ENCODE measurements at places on chromosomes 11 and 22.

DNA sequence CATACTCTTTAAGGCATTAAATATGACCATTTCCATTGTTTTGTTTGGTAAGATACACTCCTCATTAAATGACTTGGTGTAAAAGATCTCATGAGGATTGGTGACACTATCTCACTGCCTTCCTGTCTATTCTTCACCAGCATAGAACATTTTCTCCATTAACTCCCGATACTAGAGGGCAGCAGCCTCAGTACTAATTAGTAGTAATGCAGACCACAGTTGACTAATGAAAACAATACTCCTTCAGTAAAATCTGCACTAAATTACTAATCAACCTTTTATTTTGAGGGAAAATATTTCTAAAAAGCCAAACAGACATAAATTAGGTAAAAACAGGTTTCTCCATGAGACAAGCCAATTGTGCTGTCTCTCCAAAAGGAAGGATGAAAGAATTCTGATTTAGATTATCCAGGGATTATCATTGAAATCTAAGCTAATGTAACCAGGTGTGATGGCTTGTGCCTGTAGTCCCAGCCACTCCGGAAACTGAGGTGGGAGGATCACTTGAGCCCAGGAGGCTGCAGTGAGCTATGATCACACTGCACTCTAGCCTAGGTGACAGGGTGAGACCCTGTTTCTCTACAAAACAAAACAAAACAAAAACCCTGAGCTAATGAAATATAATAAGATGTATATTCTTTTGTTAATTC, 9.4 kb downstream of the PGM2L1 start:
- DNase-seq: peak; percentile 37

GRCh38 chr11:125211948-125212340, 47.4 kb downstream of the PKNOX2 start:
- DNase-seq: no peak

DNA sequence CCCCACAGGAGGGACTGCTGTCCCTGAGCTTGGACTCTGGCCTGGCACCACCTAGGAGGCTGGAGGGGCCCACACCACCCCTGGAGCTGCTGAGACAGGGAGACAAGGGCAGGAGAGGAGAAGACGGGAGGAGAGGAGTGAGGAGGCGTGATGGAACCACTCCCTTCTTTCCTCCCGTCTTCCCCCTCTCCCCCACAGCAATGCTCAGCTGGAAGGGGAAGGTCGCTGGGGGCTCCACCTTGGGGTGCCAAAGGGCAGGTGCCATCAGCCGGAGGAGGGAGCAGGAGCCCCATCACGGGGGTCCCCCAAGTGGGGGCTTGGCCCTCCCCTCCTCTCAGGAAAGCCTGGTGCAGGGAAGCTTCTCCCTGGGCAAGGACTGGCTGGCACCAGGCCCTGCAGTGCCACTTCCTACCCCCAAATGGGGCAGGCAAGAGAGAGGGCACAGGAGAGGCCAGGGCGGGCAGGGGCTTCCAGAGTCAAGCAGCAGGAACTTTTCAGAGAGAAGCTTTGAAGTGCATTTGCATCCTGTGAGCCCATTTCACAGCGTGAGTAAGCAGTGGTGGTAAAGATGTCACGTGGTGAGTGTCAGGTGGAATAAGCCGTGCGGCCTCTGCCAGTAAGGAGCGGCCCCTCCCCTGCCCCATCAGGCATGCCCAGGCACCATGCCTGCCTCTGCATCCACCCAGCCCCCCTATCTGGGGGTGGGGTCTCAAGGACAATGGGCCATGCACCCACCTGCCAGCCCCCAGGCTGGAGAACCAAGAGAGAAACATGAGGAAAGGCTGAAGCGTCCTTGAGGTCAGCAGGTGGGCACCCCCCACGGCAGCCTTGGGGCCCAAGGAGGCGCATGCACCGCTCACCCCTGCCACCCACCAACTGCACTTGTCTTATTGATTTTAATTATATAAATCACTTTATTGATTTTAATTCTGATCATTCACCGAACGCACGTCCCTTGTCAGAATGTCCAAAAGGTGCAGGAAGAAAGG, 4.9 kb downstream of the IGF2 start:
- no peak for DNase-seq

DNA sequence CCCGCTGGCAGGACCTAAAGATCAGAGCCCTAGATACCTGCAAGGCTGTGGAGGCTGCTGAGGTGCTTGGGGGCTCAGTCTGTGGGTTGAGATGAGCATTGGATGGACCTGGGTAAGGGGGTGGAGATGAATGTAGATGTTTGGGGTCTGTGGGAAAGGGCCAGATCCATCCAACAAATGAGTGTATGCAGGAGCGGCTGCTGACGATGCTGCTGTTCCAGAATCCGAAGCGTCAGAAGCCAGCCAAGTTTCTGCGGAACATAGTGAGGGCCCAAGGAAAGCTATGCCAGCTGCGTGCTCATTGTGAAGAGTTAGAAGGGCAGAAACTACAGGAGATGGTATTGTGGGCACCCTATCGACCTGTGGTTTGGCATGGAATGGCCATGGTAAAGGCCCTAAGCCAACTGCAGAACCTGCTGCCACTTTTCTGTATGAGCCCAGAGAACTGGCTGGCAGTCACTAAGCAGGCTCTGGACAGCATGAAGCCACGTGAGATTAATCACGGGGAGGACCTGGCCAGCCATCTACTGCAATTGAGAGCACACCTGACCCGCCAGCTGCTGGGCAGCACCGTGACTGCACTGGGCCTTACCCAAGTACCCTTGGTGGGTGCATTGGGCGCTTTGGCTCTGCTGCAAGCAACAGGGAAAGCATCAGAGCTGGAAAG, 36.6 kb downstream of the RRP8 start:
- no peak for DNase-seq

- no peak for DNase-seq
Measured at GRCh38 chr11:110446594-110446993, 16.8 kb downstream of the FDX1 start.

GRCh38 chr11:11089805-11090204, 232.0 kb upstream of the ZBED5 start:
- no peak for DNase-seq

DNA sequence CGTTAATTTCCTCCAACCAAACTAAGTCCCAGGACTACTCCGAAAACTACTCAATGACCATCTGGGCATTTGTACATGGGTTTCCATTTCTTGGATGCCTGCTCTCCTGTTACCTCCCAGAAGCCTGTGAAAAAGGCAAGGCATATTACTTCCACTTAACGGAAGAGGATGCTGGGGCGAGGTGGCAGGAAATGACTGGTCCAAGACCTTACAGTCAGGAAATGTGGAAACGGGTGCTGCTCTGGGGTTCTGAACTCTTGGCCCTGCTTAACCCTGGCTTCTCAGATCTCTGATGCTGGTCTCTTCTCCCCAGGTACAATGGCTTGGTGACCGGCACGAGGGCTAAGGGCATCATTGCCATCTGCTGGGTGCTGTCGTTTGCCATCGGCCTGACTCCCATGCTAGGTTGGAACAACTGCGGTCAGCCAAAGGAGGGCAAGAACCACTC, 12.9 kb downstream of the ADORA2A start:
- DNase-seq: no peak

DNA sequence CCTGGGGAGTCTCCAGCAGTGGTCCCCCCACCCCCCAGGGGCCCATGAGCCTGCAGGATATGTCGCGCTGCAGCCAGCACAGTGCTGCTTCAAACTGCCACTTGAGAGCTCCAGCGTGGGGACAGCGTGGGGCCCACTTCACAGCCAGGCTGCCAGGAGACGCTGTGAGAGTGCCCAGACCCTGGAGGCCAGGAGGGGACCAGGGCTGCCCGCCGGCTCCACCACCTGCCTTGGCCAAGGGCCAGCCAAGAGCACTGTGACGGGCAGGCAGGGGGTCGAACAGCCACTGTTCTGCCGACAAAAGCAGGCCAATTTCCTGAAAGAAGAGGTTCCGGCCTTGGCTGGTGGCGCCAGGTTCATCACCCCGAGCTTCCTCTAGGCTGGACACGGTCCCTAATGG, 60.2 kb downstream of the FLRT1 start:
- DNase-seq: no peak

- no peak for DNase-seq
Measured at GRCh38 chr22:24201681-24202614, 20.7 kb downstream of the SUSD2 start.

GRCh38 chr22:50403701-50404101, 60.6 kb downstream of the PPP6R2 start:
- DNase-seq: no peak

GRCh38 chr11:7612661-7613393, 60.5 kb downstream of the CYB5R2 start:
- DNase-seq: no peak

GRCh38 chr11:102727890-102728289, 3.1 kb upstream of the MMP8 start:
- no peak for DNase-seq

GRCh38 chr11:119115484-119116234, 5.7 kb upstream of the HINFP start:
- DNase-seq: no peak

- DNase-seq: no peak
Measured at GRCh38 chr22:37207981-37208380, 4.3 kb downstream of the SSTR3 start.

DNA sequence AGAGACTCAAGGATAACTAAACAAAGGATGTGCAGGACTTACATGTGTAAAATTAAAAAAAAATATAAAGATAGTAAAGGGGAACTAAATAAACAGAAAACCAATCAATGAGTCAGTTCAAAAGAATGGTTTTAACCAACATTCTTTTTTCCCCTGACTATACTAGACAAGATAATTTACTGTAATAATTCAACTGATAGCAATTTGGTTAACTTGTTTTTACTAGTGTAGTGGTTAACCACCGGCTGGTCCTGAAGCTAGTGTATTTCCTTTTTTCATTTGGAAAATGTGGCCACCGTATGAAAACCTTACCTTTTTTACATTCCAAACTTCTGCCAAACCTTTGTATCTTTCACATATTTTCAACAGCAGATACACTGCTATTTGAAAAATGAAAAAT, 123.1 kb downstream of the ARHGAP42 start:
- no peak for DNase-seq

GRCh38 chr22:29314537-29315285, 786 bp downstream of the RASL10A start:
- peak; percentile 57 for DNase-seq

- DNase-seq: no peak
Measured at GRCh38 chr11:19957294-19957943, 202.9 kb downstream of the DBX1 start.

DNA sequence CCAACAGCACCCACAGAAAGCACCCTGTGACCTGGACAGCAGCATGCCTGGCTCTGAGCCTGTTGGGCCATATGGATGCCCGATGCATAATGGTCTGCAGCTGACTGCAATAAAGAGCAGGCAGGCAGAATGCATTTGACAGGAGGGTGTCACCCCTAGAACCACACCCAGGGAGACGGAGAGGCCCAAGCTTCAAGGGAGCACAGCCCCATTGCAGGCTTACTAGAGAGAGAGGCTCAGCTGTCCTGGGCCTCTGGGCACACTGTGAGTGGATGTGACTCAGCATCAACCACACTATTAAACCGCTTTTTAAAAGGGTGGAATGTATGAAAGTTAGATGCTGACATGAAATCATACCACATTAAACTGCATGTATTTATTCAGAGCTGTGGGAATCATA, 365.3 kb downstream of the CTTN start:
- no peak for DNase-seq

DNA sequence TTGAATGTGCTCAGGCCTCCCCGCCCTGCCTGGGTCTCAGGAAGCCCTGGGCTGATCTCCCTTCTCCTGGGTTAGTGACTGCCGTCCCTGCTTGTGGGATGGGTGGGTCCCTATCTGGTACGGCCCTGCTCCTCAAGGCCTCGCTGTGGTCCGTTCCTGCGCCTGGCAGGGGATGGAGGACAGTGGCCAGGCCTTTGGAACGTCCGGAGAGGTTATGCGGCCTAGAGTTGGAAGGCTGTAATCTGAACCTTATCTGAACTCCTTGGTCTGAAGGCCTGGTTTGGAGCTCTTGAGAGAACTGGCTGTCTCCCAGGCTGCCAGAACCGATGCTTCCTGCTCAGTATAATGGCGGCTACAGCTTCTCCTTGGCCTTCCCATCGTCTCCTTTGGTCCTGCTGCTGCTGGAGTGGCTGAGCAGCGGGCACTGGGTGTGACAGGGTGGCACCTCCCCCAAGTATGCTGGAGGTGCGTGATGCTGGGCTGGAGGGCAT, 72.8 kb downstream of the FLI1 start:
- no peak for DNase-seq

DNA sequence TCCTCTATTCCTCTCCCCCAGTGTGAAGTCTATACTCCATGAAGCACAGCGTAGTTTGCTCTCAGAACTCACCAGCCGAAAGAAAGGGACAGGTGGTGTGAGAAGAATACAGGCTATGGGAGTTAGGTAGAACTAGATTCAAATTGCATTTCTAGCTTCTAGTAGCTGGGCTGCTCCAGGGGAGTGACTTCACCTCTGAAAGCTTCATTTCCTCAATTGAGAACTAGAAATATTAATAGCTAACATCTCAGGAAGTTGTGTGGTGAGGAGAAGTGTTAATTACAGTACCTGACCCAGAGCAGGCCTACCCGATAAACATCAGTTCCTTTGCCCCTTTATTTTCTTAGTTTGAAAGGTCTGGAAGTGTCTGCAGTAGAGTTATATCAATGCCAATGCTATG, 484.7 kb upstream of the TENM4 start:
- no peak for DNase-seq

DNA sequence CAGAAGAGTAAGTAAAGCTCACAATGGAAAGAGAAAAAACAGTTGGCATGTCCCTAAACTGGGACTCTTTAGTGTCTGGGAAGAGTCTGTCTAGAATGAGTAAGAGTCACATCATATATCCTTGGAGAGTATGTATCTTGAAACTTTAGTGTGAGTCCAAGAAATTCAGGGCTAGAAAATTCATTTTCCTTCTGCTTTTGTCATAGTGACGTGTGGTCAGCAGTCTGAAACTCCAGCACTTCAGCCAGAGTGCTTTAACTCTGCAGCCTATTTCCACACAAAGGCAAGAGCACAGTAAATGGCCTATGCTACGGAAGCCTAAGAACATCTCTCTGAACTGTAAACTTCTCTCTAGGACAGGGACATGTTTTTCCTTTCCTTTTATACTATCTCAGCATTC, 174.1 kb downstream of the FAM181B start:
- no peak for DNase-seq

DNA sequence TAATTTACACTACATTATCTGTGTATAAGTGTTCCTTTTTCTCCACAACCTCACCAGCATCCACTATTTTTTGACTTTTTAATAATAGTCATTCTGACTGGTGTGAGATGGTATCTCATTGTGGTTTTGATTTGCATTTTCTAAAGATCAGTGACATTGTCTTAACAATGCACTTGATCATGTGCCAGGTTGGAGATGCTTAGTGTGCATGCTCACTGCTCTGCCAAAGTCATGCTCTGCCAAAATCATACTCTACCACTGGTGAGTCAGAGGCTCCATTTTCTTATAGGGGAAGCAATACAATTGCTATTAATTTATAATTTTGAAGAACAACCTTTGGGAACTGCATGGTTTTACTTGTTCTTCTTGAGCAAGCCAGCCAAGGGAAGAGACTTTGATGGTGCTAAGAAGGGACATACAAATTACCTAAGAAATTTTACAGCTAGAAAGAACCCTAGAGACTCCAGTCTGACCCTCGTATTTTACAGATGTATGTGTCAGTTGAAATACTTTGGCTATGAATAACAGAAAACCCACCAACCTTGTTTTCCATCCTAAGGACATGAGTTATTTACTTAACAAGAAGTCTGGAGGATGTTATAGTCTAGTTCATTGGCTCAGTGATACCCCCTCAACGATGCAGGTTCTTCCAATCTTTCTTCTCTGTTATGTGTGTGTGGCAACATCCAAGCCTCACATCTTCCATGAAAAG, 368.9 kb downstream of the DDX10 start:
- no peak for DNase-seq

Data from iPS-NIHi11 (cell line).